ENCODE measurements at places on chromosomes 4 and X. TPM values are rescaled to one million over a fixed set of nuclear protein-coding genes. Genes with fewer than 3 reads are reported as not detected.

Gene PPEF2
- total RNA-seq, result not detected

Gene APLN
- total RNA-seq, result 11.4 TPM

Gene LRCH2
- total RNA-seq, result 10.6 TPM

Gene DGKK
- not detected for total RNA-seq

Gene CENPE
- total RNA-seq, result 2.5 TPM

Gene FMR1NB
- total RNA-seq, result 0.36 TPM

Gene UGT2B15
- total RNA-seq, result not detected

DNA sequence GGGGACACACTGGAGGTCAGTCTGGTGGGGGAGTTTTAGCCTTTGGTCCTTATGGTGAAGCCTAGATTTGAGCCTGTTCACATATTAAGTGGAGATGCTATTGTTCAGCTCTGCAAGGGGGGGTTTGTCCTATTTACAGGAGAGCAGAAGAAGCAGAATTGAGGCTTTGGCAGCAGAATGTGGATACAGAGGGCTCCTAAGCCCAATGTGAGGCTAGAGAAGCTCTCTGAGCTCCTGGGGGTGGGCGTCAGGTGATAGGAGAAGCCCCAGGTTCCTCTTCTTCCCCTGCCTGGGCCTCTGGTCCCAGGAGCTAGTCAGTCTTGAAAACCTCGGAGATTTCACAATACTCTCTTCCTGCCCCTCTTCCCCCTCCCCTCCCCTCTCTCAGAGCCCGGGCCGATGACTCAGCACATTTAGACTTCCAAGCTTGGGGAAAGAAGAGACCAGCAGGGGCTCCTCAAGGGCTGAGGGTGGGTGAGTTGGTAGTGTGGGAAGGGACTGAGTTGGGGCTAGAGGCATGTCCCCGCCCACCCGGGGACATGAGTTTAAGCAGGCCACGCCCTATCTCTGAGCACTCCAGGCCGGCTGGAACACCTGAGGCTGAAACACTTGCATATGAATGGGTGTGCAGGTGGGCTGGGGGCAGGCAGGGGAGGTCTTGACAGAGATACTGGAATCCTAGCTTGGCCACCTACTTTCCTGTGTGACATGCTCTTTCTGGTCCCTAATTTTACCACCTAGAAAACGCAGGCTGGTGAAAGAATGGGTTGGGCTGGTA, 3.4 kb downstream of the TFE3 start:
- H3K4me1 ChIP-seq, result no peaks in the 10 kb centered on the region
- peak overlapping the region; percentile 61 for H3K4me3 ChIP-seq
- H3K36me3 ChIP-seq, result no peaks in the 10 kb centered on the region
- peak overlapping the region; percentile 65 for H3K27ac ChIP-seq
- no peaks in the 10 kb centered on the region for H3K27me3 ChIP-seq

DNA sequence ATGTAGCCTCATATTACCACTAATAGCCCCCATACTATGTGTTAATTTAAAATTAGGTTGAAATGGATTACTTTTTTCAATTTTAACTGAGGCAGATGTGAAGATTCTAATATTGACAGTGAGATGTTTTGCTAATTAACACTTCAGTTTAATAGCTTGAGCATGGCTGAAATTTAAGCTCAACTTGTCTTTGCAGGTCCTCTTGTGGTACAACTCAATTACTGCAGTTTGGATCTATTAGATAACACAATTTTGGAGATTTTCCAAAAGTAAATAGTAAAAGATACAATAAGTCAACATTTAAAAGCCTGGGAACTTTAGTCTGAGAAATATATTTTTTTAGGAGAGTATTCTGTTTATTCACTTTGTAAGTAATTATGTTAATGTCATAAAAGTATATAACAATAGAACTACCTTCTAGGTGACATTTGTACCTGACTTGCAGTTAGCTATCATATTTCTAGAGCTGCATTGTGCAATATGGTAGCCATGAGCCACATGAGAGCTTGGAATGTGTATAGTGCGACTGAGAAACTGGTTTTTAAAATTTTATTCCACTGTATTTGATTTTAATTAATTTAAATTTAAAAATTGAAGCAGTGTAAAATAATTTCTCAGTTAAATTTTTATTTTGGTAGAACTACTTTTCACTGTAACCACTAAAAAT, 73.1 kb upstream of the FMR1 start:
- no peak for DNase-seq
- no peak overlapping the region for H3K27ac ChIP-seq
- no peak overlapping the region for H3K4me3 ChIP-seq
- no peaks in the 10 kb centered on the region for H3K27me3 ChIP-seq
- H3K4me1 ChIP-seq, result no peaks in the 10 kb centered on the region
- no peaks in the 10 kb centered on the region for H3K36me3 ChIP-seq

DNA sequence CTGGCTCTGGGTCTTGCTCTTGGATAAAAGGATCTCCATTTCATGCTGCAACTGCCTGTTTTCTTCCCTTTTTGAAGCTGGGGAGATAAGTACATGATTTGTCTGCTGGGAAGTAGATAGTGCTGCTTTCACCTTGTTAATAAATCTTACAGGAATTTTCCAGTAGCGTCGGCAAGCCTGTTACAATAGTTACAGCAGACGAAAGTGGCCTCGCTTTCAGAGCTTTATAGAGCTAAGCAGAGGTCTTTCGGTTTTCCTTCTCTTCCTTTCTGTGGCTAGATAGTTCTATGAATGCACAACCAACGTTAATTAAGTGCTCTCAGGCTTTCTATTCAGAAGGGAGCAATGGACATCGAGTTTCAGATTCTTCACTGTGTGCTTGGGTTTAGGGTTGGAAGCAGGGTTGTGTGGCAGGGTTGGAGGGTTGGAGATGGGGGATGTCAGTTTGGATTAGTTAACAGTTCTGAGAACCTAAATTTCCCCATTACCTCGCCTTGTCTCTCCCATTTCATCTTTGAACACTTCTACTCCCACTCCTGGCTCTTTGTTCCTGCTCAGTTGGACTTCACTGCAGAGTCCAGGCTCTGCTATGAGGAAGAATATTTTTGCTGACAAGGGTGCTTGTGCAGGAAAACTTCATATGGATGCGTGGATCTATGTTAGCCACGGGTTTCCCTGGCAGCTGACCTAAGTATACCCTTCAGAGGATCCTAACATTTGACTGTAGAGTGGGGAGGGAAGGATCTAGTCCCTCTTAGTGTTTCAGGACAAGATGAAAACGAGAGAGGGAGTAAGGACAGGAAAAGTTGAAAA, 237.9 kb downstream of the ARHGAP10 start:
- H3K4me3 ChIP-seq, result no peak overlapping the region
- no peak overlapping the region for H3K27ac ChIP-seq
- DNase-seq, result no peak
- H3K36me3 ChIP-seq, result no peaks in the 10 kb centered on the region

DNA sequence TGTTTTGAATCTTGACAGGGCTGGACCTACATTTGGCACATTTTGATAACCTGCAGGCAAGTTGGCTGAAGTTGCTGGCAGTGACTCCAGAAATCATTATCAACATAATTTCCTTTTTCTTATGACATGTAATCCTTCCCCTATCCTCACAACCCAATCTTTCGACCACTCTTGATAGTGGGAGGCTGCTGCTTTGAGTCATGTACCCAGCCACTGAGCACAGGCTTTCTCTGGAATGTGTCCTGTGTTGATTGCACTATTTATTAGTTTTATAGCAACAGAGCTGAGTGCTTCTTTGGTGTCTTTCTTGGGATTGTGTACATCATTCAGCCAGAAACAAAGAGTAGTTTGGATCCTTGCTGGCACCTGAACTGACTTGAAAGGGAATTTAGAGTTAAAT, 183.1 kb upstream of the LEF1 start:
- DNase-seq, result no peak
- no peak overlapping the region for H3K4me3 ChIP-seq
- H3K4me1 ChIP-seq, result no peaks in the 10 kb centered on the region
- no peak overlapping the region for H3K27ac ChIP-seq
- no peaks in the 10 kb centered on the region for H3K36me3 ChIP-seq

DNA sequence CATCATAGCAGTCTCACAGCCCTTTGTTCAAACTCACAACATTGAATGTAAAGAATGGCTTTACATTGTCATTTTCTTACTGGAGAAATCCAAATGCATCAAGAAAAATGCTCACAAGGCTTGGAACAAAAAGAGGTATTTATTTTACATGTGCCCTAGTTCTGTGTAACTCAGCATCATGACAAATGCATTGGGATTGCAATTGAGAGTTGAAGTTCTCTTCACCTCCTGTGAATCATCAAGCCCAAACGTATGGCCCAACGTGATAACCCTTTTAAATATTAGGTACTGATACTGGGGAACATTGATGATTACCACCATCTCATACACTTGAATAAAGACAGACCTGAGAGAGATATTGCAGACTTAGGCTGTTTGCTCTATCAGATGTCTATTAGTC, 61.6 kb downstream of the GASK1B start:
- DNase-seq, result no peak
- H3K4me3 ChIP-seq, result no peak overlapping the region
- peaks cover 2% of the 10 kb centered on the region for H3K4me1 ChIP-seq
- no peak overlapping the region for H3K27ac ChIP-seq
- H3K36me3 ChIP-seq, result no peaks in the 10 kb centered on the region
- no peaks in the 10 kb centered on the region for H3K27me3 ChIP-seq

GRCh38 chr4:47913861-47914219, 543 bp downstream of the NFXL1 start:
- peak; percentile 69 for DNase-seq
- peak overlapping the region; percentile 63 for H3K27ac ChIP-seq
- no peaks in the 10 kb centered on the region for H3K27me3 ChIP-seq
- H3K4me3 ChIP-seq, result peak overlapping the region; percentile 96
- no peaks in the 10 kb centered on the region for H3K36me3 ChIP-seq

GRCh38 chr4:61714387-61714911, 514.3 kb downstream of the ADGRL3 start:
- no peak overlapping the region for H3K27ac ChIP-seq
- no peaks in the 10 kb centered on the region for H3K4me1 ChIP-seq
- no peaks in the 10 kb centered on the region for H3K36me3 ChIP-seq
- no peaks in the 10 kb centered on the region for H3K27me3 ChIP-seq
- no peak for DNase-seq

DNA sequence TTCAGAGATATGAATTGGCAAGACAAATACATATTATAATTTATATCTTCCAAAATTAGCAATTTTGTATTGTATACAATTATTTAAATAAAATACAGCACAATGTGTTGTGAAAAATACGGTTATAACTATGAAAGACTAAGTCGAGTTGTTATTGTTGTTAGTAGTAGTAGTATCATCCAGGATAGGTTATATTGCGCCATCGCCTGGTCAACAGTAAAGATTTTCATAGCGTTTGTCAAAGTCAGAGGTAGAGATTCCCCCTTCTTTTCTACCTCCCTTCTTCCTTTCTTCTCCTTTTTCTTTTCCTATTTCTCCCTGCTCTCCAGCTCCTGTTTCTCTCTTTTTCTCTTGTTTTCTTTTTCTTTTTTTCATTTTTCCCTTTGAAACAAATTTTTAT, 499.1 kb upstream of the EPHA5 start:
- no peak overlapping the region for H3K4me3 ChIP-seq
- DNase-seq, result no peak
- H3K27ac ChIP-seq, result no peak overlapping the region
- H3K27me3 ChIP-seq, result no peaks in the 10 kb centered on the region
- H3K4me1 ChIP-seq, result no peaks in the 10 kb centered on the region

DNA sequence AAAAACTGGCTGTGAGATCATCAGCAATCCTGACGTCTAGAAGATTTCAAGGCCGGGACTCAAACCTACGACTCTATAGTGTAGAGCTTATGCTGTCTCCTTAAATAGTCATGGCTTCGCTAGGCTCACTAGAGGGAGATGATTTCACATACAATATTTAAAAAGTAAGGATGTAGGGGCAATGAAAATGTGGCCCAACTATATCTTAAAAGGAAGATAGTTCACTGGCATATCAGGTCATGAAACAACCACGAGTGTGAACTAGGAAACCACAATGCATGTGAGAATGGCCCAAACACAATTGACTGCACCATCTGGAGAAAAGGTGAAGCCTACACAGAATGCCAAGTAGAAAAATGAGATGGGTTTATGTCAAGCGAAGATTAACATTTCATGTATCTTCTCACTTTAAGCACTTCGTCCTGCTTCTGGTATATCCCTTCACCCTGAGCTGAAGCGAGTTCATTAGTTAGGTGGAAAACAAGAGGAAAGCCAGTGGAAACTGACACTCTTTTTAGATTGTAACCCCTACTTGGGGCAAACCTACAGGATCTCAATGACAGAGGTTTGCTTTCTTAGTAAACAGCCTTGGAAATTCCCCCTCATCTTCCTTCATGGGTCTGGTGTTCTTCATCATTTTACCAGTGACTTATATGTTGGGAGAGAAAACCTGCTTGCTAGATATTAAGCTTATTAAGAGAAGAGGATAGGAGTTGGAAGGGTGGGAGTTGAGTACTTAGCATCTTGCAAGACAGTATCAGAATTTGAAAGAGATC, 17.4 kb downstream of the FAM9C start:
- no peaks in the 10 kb centered on the region for H3K36me3 ChIP-seq
- peaks cover 2% of the 10 kb centered on the region for H3K4me1 ChIP-seq

- no peaks in the 10 kb centered on the region for H3K4me1 ChIP-seq
- H3K36me3 ChIP-seq, result no peaks in the 10 kb centered on the region
- H3K4me3 ChIP-seq, result no peak overlapping the region
- H3K27ac ChIP-seq, result no peak overlapping the region
These were observed 121.1 kb upstream of the TEX13C start for GRCh38 chrX:125198546-125198945.

- no peaks in the 10 kb centered on the region for H3K27me3 ChIP-seq
- no peak overlapping the region for H3K4me3 ChIP-seq
- no peak for DNase-seq
These were observed 304.9 kb upstream of the RPS6KA3 start for GRCh38 chrX:20571611-20572010.

DNA sequence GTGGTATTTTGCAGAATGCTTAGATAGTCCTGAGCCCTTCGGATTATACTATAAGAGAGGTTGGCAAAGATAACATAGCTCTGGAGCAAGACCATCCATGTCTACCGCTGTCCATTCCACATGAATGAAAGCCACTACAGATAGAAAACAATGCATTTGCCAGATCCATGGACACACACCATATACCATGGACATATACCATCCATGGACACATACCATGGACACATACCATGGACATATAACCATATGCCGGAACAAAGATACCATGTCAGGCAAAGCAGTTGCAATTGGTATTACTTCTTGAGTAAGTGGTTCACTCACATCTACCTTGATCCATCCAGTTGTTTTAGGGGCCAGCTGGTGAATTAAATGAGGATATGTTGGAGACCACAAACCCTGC, 53.2 kb upstream of the ATP6AP2 start:
- H3K36me3 ChIP-seq, result no peaks in the 10 kb centered on the region
- no peaks in the 10 kb centered on the region for H3K27me3 ChIP-seq
- no peak for DNase-seq

- H3K27ac ChIP-seq, result no peak overlapping the region
- H3K4me3 ChIP-seq, result no peak overlapping the region
- no peaks in the 10 kb centered on the region for H3K36me3 ChIP-seq
- H3K27me3 ChIP-seq, result no peaks in the 10 kb centered on the region
- H3K4me1 ChIP-seq, result peaks cover 4% of the 10 kb centered on the region
These were observed 330.5 kb downstream of the HNRNPD start for GRCh38 chr4:82043081-82043808.

Measured in ovary (tissue), 10 donors.